ENCODE measurements at places on chromosomes 13 and 19. TPM values are rescaled to one million over a fixed set of nuclear protein-coding genes. Genes with fewer than 3 reads are reported as not detected.

The ZNF285 gene
- 12.3 TPM for polyA plus RNA-seq

The OSCAR gene
- not detected for polyA plus RNA-seq

The FCHO1 gene
- polyA plus RNA-seq, result not detected

The ZIK1 gene
- polyA plus RNA-seq, result 2.0 TPM

The SERP2 gene
- polyA plus RNA-seq, result 119 TPM

The KLK8 gene
- 292 TPM for polyA plus RNA-seq

The RAB4B gene
- polyA plus RNA-seq, result 10.0 TPM

The TJP3 gene
- polyA plus RNA-seq, result not detected

The HOMER3 gene
- polyA plus RNA-seq, result 23.4 TPM

The ZNF723 gene
- polyA plus RNA-seq, result 11.7 TPM

The EHD2 gene
- 0.07 TPM for polyA plus RNA-seq

The ZNF560 gene
- polyA plus RNA-seq, result not detected

The GNA15 gene
- 0.94 TPM for polyA plus RNA-seq

The LRFN3 gene
- polyA plus RNA-seq, result 0.60 TPM

The C3 gene
- 0.52 TPM for polyA plus RNA-seq

The TSSK6 gene
- polyA plus RNA-seq, result not detected

The SF3A2 gene
- 0.43 TPM for polyA plus RNA-seq

The CD37 gene
- polyA plus RNA-seq, result 9.6 TPM

The ARRDC5 gene
- not detected for polyA plus RNA-seq

The KLF1 gene
- not detected for polyA plus RNA-seq

The KLHL1 gene
- polyA plus RNA-seq, result 191 TPM

The C13orf42 gene
- not detected for polyA plus RNA-seq

The DCT gene
- 0.04 TPM for polyA plus RNA-seq

The NLRP5 gene
- polyA plus RNA-seq, result not detected

The TEAD2 gene
- 2.0 TPM for polyA plus RNA-seq

The SLC46A3 gene
- 44.1 TPM for polyA plus RNA-seq

The PGLYRP1 gene
- polyA plus RNA-seq, result not detected

The CHERP gene
- polyA plus RNA-seq, result 2.8 TPM

The RAB3A gene
- 126 TPM for polyA plus RNA-seq

The OR10H5 gene
- polyA plus RNA-seq, result not detected

The ZNF444 gene
- polyA plus RNA-seq, result 1.9 TPM

The WDR18 gene
- 7.9 TPM for polyA plus RNA-seq

The S1PR4 gene
- polyA plus RNA-seq, result not detected
